ENCODE measurements at places on chromosomes 1 and 21.

DNA sequence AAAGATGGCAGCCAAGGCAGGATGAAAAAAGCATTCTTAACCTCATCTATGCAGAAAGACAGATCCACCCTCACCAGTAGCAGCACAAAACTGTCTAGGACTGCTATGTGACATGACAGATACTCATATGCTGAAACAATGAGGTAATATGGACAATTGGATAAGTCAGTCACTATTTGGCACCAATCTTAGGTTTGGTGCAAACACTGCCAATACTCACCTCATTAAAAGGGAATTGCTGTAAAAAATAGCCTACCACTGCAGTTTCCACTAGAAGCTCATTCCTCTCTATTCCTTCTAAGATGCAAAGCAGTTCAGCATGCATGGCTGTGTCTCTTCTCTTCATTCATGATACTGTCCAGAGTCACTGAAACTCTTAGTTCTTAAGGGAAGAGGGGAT is 91.7 kb downstream of the TBX15 start:
- DNase-seq: no peak

GRCh38 chr1:109828756-109829505 is 65.2 kb upstream of the EPS8L3 start:
- no peak for DNase-seq

DNA sequence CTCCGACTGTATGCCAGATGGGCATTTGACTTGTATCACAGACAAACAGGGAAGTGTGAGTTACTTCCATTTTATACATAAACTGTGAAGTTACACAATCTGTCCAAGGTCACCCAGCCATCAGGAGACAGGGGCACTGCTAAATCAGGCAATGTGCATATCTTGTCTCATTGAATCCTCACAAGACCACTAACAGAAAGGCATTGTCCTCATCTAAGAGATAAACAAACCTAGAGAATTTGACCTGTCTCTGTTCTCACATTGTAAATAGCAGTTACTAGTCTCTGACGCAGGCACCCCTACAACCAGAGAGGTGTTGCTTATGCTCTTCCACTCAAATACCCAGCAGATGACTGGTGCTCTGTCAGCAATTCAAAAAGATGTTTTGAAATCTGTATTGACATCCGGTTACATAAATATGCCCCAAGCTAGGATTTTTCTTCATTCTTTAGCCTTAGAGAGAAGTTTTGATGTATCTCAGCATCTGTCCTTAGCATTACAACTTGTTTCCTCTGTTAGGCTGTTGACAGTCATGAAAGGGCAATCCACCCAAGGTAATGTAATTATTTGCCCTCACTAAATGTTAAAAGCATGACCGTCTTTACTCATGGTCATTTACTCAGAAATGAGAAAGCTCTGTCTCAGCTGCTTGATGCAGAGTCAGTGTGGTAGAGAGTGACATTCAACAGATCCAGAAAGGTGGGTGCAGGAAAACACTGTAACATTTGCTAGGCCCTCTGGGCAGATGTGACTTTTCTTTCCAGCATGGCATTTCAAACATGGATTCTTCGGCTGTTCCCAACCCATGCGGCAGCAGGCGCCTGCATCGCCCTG is 51.9 kb upstream of the ZNF326 start:
- no peak for DNase-seq

- DNase-seq: no peak
These were observed 192.1 kb upstream of the DAB1 start for GRCh38 chr1:57615956-57616355.

DNA sequence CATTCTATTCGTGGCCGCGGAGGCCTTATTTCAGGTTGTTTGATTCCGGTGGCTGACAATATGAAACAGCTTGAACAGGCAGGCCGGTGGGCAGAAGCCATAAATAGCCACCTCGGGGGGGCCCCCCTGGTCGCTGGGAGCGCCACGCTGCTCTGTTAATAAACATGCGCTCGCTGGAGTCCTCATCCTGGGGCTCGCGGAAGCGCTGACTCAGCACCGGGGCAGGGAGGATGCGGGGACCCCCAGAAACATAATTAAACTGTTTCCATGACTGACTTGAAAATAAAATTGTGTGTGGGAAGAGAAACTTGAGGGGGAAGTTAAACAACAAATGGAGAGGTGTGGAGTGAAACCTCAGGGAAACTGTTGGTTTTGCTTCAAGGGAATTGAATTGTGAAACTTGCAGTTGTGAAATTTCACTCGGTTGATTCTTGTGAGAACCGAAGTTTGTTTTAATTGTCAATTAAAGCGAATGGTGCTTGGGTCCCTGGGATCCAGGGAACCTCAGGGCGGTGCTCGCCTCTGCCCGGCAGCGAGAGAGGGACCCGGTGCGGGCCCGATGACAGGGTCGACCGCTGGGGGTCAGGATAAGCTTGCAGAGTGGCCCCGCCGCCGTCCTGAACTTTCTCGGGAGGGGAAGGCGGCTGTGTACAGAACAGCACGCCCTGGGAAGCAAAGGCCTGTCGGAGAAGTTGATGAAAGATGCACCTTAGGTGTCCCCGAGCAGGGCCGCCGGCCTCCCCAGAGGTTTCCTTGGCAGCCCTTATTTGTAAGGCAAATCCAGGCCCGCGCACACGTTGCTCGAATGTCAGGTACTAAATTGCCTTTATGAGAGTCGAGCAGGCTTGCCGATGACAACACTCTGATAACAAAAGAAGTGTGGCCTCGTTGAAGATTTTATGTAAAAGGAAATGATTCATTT is 176.9 kb upstream of the LMO4 start:
- no peak for DNase-seq

- DNase-seq: no peak
These were observed 11.7 kb upstream of the EXTL1 start for GRCh38 chr1:26009796-26010447.

DNA sequence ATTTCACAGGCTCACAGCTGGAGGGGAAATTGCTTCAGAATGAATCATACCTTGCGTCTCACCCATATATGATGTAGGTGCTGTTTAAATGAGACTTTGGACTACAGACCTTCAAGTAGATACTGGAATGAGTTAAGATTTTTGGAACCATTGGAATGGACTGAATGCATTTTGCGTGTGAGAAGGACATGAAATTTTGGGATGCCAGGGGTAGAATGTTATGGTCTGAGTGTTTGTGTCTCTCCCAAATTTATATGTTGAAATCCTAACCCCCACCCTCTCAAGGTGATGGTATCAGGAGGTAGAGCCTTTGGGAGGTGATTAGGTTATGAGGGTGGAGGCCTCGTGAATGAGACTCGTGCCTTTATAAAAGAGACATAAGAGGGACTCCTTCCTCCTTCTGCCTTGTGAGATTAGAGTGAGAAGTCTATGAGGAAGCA is 41.4 kb downstream of the KCNK1 start:
- DNase-seq: no peak

- DNase-seq: no peak
These were observed 10.0 kb upstream of the ASCL5 start for GRCh38 chr1:201137024-201137392.

DNA sequence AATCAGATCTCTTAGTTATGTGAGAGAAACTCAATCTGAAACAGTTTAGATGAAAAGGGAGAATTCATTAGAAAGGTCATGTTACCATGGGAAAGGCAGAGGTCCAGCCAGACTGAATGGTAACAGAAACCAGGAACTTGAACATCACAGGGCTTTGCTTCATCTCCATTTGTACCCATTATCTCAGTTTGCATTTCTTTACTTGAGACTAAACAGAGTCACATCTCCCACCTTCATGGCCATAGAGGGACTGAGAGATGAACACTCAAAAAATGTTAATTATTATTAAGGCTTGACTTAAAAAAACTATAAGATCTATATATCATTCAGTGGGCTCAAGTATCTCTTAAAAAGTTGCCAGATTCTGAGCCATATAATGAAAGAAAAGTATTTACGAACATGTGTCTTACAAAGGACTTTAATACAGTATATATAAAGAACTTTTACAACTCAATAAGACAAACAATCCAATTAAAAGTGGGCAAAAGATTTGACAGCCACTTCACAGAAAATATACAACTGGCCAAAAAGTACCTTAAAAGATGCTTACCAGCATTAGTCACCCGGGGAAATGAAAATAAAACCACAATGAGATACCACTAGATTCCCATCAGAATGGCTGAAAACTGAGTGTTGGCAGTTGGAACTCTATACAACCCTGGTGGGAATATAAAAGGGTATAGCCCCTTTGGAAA is 13.2 kb downstream of the KYAT3 start:
- no peak for DNase-seq

DNA sequence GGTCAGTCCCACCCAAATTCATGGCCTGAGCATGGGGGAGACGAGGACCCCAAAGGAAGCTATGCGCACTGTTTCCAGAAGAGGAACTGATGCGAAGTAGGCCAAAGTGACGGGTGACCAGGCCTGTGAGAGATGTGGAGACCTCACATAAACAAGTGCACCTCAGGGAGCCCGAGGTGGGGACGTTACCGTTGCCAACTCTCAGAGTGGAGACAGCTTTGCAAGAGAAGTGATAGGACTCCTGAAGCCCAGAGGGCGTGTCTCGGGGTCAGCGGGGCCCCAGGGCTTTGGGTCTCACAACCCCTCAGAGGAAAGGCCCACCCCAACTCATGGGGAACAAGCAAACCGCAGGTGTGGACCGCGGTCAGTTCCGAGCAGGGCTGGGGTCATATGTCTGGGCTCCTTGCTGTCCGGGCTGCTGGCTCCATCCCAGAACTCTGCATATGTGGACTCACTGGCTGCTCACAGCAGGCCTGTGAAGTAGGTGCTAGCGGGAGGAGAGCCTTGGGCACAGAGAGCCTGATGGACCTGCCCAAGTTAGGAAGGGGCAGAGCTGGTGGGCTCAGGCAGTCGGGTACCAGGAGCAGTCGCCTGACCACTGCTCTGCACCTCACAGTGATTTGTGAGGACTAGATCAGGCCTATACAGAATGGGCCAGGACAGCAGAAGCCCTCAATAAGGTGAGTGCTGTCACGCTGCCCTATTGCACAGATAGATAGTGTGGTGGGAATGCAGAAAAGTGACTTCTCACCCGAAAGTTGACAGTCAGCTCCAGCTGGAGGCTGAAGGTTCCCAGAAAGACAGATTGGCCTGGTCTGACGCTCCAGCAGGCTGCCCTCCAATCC is 26.2 kb downstream of the STUM start:
- no peak for DNase-seq

DNA sequence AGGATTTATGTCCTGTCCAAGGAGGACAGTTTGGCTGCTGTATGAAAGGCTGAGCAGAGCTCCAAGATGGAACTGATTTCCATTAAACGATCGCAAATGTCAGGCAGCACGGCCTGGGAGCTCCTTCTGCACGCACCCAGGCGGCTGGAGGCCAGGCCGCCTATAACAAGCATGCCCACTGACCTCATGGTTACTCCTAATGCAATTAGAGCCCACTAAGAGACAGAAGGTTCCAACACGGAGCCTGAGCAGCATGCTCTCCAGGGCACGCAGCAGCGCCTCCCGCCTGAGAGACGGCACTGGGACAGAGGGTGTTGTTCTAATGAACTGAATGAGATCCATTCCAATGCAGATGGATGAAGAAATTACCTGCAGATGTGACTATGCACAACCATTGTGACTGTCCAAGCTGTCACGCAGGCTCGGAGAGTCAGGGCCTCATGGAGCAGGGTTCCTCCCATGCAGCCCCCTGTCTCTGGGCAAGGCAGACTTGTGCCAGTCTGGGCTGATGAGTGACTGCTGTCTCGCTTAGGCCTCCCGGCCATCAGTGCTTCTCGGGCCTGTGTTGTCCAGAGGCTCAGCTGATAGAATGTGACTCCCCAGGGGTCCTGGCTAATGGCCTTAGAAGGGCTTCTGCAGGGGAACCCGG is 25.2 kb upstream of the CDCA8 start:
- DNase-seq: no peak

- no peak for DNase-seq
These were observed 26.8 kb downstream of the ALDH9A1 start for GRCh38 chr1:165671526-165671925.

- DNase-seq: no peak
These were observed 34.4 kb downstream of the NTPCR start for GRCh38 chr1:232984577-232985425.
